Muscle of leg (tissue), 16 donors: ENCODE measurements at places on chromosomes 1 and 21. TPM values are rescaled to one million over a fixed set of nuclear protein-coding genes. Genes with fewer than 3 reads are reported as not detected.

- no peak for DNase-seq
- H3K27ac ChIP-seq: no peak overlapping the region
- H3K4me1 ChIP-seq: no peaks in the 10 kb centered on the region
- H3K4me3 ChIP-seq: no peak overlapping the region
- no peaks in the 10 kb centered on the region for H3K36me3 ChIP-seq
Observed at GRCh38 chr1:176515310-176515709, 52.3 kb downstream of the PAPPA2 start.

- H3K4me1 ChIP-seq: no peaks in the 10 kb centered on the region
- H3K27ac ChIP-seq: no peak overlapping the region
- H3K27me3 ChIP-seq: no peaks in the 10 kb centered on the region
- DNase-seq: no peak
- H3K36me3 ChIP-seq: no peaks in the 10 kb centered on the region
Observed at GRCh38 chr1:160726114-160726497, 12.9 kb upstream of the SLAMF7 start.

DNA sequence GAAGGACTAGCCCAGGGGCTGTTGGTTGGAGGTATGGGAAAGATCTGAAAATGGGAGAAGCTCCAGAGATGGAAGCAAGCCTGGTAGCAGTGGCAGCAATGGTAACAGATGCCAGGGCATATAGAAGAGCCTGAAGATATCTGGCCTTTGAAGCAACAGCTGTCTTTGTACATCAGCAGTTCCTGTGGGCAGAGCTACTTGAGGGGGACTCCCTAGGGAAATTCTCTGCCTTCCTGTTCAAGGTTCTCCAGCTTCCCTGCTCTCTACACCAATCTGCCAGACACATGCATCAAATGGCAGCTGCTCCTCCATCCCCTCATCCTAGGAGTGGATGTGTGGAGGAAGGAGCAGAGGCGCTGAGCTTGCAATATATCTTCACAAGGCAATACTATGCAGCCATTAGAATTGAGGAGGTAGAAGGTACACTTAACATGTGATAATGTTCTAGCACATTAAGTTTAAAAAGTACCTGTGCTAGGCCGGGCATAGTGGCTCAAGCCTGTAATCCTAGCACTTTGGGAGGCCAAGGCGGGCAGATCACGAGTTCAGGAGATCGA lies 2.2 kb downstream of the TMEM35B start:
- DNase-seq: peak; percentile 32
- no peak overlapping the region for H3K4me3 ChIP-seq
- peak overlapping the region; percentile 20 for H3K27ac ChIP-seq
- no peaks in the 10 kb centered on the region for H3K27me3 ChIP-seq

- H3K4me1 ChIP-seq: peaks cover 45% of the 10 kb centered on the region
- H3K4me3 ChIP-seq: peak within 1 kb of the TSS; percentile 90
- peak; percentile 99 for DNase-seq
- H3K36me3 ChIP-seq: peaks cover 35% of the 10 kb centered on the region
- H3K27ac ChIP-seq: peak within 1 kb of the TSS; percentile 99
Observed at GRCh38 chr1:23369335-23370013, at the start of gene ZNF436. ZNF436 (minus strand) TSS chr1:23369836; CDS start chr1:23368005, 1,831 bp downstream.

DNA sequence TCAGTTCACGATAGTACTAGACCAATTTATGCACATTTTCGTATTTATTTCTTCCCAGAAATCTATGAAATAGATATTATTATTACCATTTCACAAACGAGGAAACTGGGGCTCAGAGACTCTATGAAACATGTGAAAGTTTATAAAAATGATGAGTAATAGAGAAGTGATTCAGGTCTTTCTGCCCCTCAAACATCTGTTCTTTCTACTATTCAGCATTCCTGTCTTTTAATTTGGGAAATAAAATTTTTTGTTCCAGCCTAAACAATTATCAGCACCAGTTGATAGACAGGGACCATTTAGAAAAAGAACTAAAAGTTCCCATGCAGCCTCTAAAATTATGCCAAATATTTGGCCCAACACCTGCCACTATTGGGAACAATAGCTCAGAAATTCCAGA lies 585.1 kb downstream of the PTPRC start:
- H3K4me1 ChIP-seq: no peaks in the 10 kb centered on the region
- H3K27me3 ChIP-seq: no peaks in the 10 kb centered on the region
- no peak overlapping the region for H3K4me3 ChIP-seq
- no peaks in the 10 kb centered on the region for H3K36me3 ChIP-seq
- DNase-seq: no peak

DNA sequence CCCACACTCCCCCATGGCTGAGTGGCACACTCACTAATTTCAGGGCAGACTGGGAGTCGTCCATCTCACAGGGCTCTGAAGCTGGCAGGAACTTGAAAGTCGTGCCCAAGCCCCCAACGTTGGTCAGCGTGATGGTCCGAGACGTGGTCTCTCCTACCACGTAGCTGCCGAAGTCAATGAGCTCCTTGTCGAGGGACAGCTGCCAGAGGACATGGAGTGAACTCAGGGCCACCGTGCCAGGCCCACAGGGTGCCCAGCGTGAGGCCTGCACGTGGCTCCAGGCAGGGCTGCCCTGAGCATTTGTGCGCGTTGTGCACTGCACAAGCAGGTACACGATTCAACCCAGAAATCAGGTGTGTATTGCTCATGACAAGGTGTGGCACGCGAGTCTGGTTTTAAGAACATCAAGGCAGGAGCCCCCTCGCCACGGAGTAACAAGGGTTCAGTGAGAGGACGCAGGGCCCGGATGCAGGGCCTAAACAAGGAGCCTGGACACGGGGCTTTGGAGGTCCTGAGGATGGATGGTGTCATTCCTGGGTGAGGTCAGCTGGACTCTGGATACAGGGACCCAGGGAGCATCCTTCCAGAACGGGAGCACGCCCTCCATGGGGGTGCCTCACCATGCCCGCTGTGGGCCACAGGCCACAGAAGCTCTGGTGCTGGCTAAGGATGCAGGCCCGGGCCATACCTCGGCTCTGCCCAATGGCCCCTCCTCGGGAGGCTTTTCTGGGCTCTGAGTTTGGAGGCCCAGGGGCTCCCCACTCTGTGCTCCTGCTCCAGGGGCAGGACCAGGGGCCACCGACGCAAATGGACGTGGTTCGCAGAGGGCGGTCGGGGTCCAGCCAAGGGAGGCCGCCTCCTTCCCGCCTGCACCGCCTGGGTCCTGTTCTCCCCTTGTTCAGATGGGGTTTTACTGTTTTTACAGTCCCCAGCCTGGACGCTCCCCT lies 37.8 kb upstream of the TMEM52 start:
- H3K36me3 ChIP-seq: no peaks in the 10 kb centered on the region
- DNase-seq: no peak
- H3K27ac ChIP-seq: no peak overlapping the region
- H3K4me3 ChIP-seq: no peak overlapping the region
- H3K27me3 ChIP-seq: peaks cover 30% of the 10 kb centered on the region

DNA sequence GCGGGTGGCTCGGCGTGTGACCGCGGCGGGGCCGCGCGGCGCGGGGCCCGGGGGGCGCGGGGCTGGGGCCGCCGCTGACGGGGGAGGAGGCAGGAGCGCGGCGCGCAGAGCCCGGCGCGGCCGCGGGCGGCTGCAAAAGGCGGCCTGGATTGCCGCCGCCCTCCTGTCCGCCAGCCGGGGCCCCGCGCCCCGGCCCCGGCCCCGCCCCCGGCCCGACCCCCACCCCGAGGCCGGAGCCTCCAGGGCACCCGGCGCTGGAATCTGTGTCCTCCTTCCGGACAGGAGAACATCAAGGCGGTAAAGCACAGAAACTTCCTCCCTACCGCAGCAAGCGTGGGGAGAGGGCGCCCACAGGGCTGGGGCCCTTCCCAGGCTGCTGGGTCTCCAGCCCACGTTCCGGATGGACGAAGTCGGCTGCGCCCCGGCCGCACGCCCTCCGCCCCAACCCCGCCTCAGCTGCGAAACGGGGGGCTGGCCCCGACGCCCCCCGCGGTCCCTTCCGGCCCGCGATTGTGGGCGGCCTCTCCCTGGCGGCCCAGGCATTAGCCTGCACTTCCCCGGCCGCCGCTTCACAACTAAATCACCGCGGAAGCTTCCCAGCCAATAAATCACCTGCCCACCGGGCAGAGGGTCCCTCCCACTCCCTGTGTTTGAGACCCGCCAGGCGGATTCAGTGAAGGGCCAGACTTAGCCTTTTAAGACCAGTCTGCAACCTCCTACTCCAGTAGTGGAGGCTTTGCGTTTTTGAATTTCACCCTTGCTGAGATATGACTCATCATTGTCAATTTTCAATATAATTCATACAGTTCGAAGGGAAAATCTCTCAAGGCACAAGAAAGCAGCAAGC lies 106.0 kb downstream of the SLC45A1 start:
- peaks cover 34% of the 10 kb centered on the region for H3K4me1 ChIP-seq
- DNase-seq: peak; percentile 82
- H3K36me3 ChIP-seq: peaks cover 13% of the 10 kb centered on the region
- peak overlapping the region; percentile 82 for H3K4me3 ChIP-seq
- H3K27ac ChIP-seq: peak overlapping the region; percentile 95

GRCh38 chr1:206797534-206798383 lies 25.5 kb upstream of the IL10 start:
- H3K36me3 ChIP-seq: no peaks in the 10 kb centered on the region
- H3K27me3 ChIP-seq: no peaks in the 10 kb centered on the region
- no peak for DNase-seq
- H3K4me1 ChIP-seq: no peaks in the 10 kb centered on the region

DNA sequence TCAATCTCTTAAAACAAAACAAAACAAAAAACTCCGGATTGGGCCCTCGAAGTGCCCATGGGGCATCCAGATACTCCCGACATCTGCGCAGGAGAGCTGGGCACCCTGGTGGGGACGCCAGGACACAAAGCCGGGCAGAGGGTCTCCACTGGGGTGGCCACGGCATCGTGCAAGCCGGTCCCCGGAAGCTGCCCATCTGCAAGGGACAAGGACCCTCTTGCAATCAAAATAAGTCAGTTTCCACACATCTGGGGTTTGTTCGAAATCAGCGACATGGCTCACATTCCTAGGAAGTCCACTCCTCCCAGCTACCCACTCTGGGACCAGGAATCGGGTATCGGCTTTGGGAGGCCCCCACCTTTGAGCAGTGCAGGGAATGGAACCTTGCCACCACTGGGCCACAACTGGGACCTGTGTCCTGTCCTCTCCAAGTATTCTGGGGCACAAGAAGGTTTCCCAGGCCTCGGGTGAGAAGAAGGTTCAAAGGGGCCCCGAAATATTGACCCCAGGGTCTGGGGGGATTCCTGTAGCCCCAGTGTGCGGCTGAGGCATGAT lies 4.6 kb upstream of the PRDM16 start:
- H3K4me3 ChIP-seq: no peak overlapping the region
- DNase-seq: no peak
- H3K4me1 ChIP-seq: peaks cover 18% of the 10 kb centered on the region
- H3K27ac ChIP-seq: no peak overlapping the region

- no peak overlapping the region for H3K27ac ChIP-seq
- H3K4me3 ChIP-seq: no peak overlapping the region
- H3K27me3 ChIP-seq: peaks cover 3% of the 10 kb centered on the region
- H3K4me1 ChIP-seq: no peaks in the 10 kb centered on the region
- no peaks in the 10 kb centered on the region for H3K36me3 ChIP-seq
Observed at GRCh38 chr1:5464366-5464765, 527.9 kb downstream of the NPHP4 start.

- no peaks in the 10 kb centered on the region for H3K4me1 ChIP-seq
- peaks cover 28% of the 10 kb centered on the region for H3K36me3 ChIP-seq
- no peak for DNase-seq
- no peak overlapping the region for H3K27ac ChIP-seq
Observed at GRCh38 chr1:92619466-92620189, 132.9 kb upstream of the GFI1 start.

GRCh38 chr1:151681923-151682322 lies 34.7 kb downstream of the CELF3 start:
- H3K4me1 ChIP-seq: no peaks in the 10 kb centered on the region
- H3K27me3 ChIP-seq: no peaks in the 10 kb centered on the region
- H3K4me3 ChIP-seq: no peak overlapping the region

GRCh38 chr21:42478504-42478903 lies 17.5 kb downstream of the RSPH1 start:
- H3K36me3 ChIP-seq: no peaks in the 10 kb centered on the region
- H3K4me1 ChIP-seq: no peaks in the 10 kb centered on the region
- no peaks in the 10 kb centered on the region for H3K27me3 ChIP-seq
- no peak overlapping the region for H3K27ac ChIP-seq
- no peak for DNase-seq

DNA sequence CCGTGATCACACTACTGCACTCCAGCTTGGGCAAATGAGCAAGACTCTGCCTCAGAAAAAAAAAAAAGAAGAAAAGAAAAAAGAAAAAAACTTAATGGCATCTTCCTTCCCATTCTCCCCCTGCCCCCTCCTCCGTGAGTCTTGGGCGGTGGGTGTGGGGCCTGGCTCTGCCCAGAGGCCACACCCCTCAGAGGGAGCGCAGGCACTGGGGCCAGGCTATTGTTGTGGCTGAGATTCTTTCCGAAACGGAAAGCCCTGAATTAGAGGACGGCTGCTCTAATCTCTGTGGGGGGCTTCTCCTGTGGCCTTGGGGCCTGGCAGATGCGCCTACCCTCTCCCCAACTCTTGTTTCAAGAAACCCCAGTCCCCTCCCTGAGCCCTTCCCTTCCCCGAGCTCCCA lies 4.1 kb upstream of the FAM110D start:
- no peaks in the 10 kb centered on the region for H3K36me3 ChIP-seq
- H3K27me3 ChIP-seq: peaks cover 28% of the 10 kb centered on the region
- no peak overlapping the region for H3K27ac ChIP-seq
- DNase-seq: no peak

The CLCC1 gene
- 30.9 TPM for polyA plus RNA-seq

The NPHS2 gene
- not detected for polyA plus RNA-seq

The RPS6KC1 gene
- 17.9 TPM for polyA plus RNA-seq

The DNASE2B gene
- 0.15 TPM for polyA plus RNA-seq

The AK4 gene
- polyA plus RNA-seq: 7.6 TPM
